GM18507 (cell line): ENCODE measurements at places on chromosomes 12 and 14.

DNA sequence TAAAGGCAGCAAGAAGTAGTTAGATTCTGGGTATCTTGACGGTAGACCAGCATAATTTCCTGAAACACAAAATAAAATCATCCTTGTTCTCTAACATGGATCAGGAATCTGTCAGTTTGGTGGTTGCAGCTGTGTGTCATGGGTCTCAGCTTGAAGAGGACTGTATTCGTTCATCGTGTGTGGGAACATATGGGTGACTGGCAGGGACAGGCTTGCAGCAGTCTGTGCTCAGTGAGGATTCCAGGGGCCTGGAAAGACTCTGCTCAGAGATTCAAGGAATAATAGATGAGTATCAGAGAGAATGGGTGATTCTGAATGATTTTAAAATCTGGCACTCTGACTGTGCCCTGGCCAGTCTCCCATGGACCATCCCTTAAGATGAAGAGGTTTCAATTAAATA, 421.6 kb downstream of the APAF1 start:
- DNase-seq, result no peak

DNA sequence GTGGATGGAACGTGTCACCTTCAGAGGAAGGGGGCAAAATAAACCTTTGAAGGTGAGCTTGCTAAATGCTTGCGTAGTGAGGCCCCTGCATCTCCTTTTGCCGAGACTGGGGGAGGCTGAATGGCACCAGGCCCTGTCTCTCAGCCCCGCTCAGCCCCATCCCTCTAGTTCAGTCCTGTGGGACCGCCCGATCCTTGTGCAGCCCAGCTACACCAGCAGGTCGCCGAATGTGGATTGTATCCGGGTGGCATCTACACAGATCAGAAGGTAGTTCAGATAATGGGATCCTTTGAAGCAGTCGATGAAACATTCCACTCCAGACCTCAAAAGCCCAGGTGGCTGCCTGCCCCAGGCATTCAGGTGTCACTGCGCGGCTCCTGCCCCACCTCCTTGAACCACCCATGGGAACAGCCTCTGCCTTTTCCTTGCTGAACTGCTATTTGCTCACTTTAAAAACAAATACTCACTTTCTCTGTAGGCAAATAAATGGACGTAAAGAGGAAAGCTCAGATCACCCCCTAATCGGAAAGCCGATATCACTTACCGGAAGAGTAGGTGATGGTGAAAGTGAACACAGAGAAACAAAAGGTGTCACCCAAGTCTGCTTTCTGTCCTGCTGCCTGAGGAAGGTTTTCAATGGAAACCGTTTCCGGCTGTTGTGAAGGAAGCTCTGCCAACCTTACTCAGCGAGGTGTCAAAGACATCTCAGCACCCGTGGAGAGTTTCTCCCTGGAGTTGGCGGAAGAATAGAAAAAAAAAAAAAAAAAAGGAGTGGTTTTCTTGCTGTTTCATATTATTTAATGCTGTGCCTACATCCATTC, 100.3 kb upstream of the NCOR2 start:
- DNase-seq, result no peak

GRCh38 chr12:121250359-121250758, 40.4 kb downstream of the P2RX4 start:
- no peak for DNase-seq

DNA sequence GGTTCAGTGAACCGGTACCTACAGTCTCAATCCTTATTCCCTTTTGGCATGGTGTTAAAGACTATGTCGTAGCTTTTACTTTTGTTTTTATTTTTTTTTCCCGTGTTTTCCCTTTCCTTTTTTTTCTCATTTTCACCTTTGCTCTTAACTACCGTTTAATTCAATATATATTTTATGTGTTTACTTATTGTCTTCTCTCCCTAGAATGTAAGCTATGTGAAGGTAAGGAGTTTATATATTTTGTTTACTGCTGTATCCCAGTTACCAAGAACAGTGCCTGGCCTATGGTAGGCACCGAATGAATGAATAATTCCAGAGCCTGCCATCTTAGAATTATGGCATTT, 261 bp upstream of the MLH3 start:
- DNase-seq, result no peak

GRCh38 chr12:114403690-114404066, 2.3 kb downstream of the TBX5 start:
- no peak for DNase-seq

- no peak for DNase-seq
Measured at GRCh38 chr12:53965281-53966084, 7.4 kb upstream of the HOXC11 start.

GRCh38 chr12:88834226-88834625, 254.0 kb upstream of the KITLG start:
- DNase-seq, result no peak

DNA sequence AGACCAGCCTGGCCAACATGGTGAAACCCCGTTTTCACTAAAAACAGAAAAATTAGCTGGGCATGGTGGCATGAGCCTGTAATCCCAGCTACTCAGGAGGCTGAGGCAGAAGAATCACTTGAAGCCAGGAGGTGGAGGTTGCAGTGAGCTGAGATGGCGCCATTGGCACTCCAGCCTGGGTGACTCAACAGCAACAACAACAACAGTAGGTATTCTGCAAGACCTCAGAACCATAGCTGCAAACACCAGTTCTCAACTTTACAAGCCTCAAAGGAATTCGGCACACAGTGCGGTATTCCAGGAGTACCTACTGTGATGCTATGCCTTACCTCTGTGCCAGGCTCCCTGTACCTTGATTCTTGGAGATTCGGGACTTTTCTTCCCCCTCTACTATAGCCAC, 15.8 kb downstream of the FOXN3 start:
- no peak for DNase-seq

GRCh38 chr14:89767861-89768268, 186.7 kb downstream of the EFCAB11 start:
- no peak for DNase-seq
